ENCODE measurements at places on chromosomes 16 and 17.
A peak's percentile ranks its signal among the peaks of the same experiment; 100 is the strongest.

DNA sequence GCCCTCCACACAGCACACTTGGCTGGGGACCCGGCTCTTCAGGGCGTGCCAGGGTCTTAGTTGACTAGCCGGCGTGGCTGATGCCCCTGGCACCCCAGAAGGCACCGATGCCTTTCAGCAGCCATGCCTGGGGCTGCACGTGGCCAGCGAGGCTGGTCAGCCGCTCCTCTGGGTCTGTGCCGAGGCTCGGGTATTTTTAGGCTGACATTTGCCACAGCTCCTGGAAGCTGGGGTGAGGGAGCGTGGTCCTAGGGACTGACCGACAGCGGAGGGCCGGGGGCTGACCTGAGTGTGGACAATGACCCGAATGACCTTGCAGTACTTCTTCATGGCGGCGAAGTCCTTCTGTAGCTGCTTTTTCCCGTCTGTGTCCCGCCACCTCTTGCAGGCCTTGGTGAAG is 3.9 kb downstream of the RPL3L start:
- DNase-seq = no peak

- DNase-seq = no peak
These were observed 533 bp downstream of the SLC6A4 start for GRCh38 chr17:30234964-30235363.

DNA sequence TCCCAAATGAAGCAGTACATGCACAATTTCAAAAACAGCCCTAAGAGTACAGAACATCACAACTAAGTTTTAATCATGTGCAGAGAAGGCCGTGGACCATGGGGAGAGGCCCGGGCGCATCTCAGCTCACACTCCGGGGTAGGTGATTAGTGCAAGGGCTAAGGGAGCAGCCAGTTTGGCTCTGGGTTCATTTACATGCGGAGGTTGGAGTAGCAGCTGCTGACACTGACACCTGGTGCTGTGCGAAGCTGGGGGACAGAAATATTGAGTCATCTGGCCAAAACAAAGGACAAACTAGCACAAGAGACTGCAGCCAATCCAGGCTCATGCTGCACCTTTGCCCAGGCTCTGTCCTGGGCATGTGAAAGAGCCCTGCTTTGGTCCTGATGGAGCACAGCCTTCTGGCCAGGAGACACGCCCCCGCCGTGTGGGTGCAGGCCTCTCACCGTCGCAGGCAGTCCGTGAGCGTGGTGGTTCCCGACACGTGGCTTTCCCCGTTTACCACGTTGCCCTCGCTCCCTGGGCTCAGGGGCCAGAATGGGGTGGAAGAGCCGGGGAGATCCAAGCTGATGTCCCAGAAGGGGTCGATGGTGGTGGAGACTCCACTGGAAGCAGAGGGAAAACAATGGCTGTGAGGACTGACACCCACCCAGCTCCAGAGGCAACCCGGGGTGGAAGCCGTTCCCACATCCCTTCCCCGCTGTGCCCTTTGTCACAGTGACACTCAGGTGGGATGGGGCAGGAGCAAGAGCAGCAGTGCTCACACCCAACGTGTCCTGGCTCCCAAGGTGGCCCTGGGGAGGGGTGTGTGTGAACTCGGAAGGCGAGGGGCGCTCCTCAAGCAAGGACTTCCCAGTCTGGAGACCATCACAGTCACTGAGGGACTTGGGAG is 31.9 kb downstream of the USP22 start:
- no peak for DNase-seq

- DNase-seq = no peak
These were observed 12.1 kb upstream of the ACE start for GRCh38 chr17:63464691-63465236.

DNA sequence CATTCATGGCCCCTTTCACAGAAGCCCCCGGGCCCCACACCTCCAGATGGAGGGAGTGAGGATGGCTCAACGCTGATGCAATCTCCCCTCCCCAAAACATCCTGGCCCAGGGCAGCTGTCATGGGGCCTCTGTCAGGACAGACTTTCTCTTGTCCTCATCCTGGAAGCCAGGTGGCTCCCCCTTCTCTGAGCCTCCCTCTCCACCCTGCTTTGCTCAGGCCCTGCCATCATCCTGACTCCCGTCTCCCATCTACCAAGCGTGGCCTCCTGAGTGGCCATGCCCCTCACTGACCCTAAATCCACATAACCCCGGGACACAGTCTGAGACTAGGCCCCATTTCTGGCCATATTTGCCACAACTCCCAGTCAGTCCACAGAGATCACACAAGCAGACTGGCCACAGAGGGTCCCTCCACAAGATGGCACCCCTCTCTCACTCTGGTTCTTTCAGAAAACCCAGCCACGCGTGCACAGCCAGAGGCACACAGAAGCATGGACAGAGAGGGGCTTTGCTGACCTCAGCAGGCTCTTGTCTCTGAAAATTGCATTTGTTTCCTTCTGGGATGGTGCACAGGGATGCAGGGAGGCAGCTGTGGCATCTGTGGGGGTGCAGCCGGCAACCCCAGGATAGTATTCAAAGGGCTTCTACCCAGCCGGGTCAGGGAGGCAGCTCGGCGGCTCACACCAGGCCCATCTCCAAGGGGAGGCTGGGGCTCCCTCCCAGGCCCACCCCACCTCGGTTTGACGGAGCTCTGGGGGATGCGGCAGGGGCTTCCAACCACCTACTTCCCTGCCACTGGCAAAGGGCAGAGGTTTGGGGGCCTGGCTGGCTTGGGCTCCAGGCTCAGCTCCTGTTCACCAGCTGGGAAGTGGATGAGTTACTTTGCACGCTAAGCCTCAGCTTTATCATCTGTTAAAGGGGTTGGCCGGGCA is 16.9 kb downstream of the DOC2B start:
- DNase-seq = peak; percentile 56

GRCh38 chr17:17253406-17253805 is 16.4 kb upstream of the FLCN start:
- no peak for DNase-seq

DNA sequence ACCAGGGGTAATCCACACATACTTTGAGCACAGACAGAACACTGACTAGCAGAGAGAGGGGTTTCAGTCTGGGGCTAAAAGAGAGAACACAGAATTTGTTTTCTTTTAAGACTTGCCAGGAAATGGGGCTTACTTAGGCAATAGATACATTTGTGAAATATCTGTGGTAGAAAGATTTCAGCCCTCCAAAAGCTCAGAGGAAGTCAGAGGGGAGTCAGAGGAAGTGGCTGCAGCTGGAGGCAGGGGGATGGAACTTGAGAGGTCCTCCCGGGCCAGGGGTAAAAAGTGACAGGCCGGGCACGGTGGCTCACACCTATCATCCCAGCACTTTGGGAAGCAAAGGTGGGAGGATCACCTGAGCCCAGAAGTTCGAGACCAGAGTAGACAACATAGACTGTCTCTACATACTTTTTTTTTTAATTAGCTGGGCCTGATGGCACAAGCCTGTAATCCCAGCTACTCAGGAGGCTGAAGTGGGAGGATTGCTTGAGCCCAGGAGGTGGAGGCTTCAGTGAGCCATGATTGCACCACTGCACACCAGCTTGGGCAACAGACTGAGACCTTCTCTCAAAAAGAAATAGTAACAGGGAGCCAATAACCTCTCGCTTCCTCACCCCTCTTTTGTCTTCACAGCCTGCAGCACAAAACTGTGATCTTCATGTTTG is 49.9 kb downstream of the NLRC5 start:
- peak; percentile 87 for DNase-seq
